ENCODE measurements at places on chromosomes 5 and 9. TPM values are rescaled to one million over a fixed set of nuclear protein-coding genes. Genes with fewer than 3 reads are reported as not detected.

PCDHB5 gene
- total RNA-seq = 16.3 TPM

SLC4A9 gene
- total RNA-seq = not detected

KDM3B gene
- total RNA-seq = 105 TPM

CD72 gene
- total RNA-seq = not detected

KIAA0825 gene
- 44.8 TPM for total RNA-seq

SLC45A2 gene
- 2.5 TPM for total RNA-seq

All from parietal lobe (tissue), 2 donors.